ENCODE measurements at places on chromosomes 3 and 15.
A peak's percentile ranks its signal among the peaks of the same experiment; 100 is the strongest.

GRCh38 chr3:65883613-65884012 lies 155.1 kb downstream of the MAGI1 start:
- peak; percentile 17 for DNase-seq

GRCh38 chr15:101188637-101189408 lies 63.0 kb downstream of the CHSY1 start:
- DNase-seq = no peak

DNA sequence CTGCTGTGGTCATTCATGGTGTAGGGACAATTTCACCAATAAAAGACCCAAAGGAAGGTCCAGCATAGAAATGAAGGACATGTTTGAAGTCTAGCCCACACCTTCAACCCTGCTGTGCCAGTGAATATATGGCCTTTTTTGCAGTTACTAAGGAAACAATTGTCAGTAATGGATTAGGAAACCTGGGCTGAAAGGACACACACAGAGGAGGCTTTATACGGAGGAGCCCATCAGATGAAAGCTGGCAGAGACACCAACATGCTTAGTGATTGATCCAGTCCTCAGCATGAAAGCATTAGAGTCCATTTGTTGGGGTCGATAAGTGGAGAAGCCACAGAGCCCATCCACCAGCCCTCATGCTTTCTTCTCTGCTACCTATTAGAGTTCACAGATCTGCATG lies 584.3 kb downstream of the AGBL1 start:
- DNase-seq = no peak

GRCh38 chr3:25532431-25533162 lies 104.5 kb downstream of the RARB start:
- DNase-seq = no peak

DNA sequence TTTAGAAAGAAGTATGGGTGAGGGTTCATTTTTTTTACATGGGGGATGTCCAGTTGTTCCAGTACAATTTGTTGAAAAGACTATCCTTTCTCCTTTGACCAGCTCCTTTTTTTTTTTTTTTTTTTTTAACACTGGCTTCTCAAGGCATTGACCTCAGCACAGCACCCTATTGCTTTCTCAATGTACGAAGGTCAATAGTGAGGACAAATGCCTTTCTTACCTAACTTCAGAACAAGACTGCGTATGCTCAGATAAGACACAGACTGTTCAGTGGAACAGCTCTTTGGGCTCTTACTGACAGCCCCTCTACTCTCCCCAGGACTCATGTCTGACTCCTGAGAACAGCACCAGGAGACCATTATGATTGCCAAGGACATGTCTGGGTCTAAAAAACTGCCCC lies 10.4 kb upstream of the CILP start:
- no peak for DNase-seq

All from H4 (cell line).